Kidney (tissue), 22 donors: ENCODE measurements at places on chromosomes 3 and 15.

DNA sequence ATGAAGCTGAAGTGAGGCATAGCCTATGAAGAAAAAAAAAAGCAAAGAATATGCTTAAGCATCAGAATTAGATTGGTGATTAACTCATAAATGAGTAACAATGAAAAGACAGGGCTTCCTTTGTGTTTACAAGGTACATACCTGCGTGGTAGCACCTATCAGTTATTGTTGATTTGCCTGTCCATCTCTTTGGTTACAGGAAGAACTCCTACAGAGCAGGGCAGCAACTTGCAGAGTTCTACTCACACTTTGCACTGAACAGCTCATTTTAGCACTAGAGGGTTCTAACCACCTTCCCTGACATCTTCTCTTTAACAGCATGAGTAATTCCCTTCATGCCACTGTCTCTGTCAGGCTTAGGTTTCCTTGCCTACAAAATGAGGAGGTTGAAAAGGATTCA is 166.0 kb downstream of the DPH6 start:
- DNase-seq = no peak

- DNase-seq = peak; percentile 78
These were observed 4.9 kb downstream of the FLNB start for GRCh38 chr3:58013099-58013498.

DNA sequence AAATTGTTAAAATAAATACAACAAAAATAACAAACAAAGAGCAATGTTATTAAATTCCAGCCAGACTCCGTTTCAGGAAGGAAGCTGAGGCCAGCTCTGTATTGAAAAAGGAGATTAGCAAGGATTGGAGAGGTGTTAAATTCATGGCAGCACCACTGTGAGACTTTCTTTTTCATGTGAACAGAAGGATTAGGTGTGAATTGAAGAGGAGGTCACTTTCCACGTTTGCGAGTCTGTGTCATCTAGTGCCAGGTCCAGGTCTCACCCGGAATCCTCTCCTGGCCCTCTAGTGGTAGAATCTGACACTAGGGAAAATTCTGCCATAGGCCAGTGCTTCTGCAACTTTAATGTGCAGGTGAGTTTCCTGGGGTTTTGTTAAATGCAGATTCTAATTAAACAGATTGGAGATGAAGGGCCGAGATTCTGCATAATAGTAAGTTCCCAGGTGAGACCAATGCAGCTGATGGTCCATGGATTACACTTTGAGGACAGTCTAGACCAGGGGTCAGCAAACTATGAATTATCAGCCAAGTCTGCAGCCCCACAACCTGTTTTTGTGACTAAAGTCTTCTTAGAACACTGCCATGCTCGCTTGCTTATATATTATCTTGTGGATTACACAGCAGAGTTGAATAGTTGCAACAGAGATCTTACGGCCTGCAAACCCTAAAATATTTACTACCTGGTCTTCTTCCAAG is 9.2 kb upstream of the SLC6A1 start:
- peak; percentile 30 for DNase-seq

DNA sequence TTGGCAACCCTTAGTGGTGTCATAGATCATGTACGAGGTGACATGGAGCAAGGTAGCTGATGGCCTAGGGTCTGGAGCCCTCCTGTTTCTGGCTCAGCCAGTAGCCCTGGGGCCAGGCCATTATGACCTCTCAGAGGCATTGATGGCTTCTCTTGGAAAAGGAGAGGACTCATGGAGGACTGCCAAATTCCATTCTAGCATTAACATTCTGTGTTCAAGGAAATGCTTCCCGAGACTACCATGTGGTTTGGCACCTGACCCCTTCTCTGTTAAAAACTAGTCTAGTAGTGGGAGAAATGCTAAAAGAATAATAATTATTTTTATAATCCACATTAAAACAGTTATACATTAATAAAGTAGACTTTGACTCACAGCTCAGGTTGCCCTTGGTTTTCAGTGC is 40.2 kb upstream of the ADAMTSL3 start:
- no peak for DNase-seq

- DNase-seq = no peak
These were observed 41.4 kb downstream of the IRAK2 start for GRCh38 chr3:10206166-10206511.

DNA sequence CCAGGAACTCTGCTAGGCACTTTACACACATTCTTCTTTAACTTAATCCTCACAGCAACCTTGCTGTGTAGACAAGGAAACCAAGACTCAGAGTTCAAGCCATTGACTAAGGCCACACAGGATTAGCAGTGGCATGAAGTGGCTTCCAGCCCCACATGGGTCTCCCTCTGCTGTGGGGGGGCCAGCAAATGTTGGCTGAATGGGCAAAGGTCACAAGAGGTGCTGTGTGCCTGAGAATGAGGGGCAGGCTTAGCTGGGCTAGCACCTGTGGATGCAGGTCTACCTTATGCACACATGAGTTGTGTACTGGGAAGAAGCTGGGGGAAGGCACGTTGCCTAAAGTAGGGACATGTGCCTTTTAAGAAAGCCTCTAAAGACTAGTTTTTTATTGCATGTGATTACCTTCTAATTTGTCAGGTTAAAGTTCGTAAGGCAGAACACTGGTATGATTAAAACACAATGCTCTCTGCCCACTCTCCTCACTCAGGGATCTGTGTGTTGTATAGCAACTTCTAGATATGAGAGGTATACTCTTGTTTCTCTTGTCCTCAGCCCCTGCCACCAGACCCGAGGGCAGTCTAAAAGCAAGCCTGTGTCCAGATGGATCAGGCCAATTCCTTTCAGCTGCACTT is 10.9 kb downstream of the BAHD1 start:
- no peak for DNase-seq

GRCh38 chr3:123071581-123071980 is 4.8 kb downstream of the PDIA5 start:
- no peak for DNase-seq

DNA sequence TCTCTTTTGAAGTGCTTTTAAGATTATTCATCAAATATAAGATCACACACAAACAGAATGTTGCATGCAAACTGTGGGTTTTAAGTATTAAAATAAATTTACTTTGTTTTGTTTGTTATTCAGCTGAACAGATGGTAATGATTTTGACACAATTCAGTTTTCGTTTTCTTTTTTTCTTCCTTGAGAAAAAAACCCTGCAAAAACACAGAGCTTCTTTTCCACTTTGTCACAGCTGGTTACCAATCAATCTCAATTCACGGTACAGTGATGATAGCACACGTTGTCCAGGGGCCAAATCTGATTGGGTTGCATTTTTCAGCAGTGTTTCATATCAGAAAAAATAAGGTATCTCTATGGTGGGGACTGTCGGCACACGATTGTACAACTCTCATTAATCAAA is 473.6 kb downstream of the ROBO2 start:
- no peak for DNase-seq

DNA sequence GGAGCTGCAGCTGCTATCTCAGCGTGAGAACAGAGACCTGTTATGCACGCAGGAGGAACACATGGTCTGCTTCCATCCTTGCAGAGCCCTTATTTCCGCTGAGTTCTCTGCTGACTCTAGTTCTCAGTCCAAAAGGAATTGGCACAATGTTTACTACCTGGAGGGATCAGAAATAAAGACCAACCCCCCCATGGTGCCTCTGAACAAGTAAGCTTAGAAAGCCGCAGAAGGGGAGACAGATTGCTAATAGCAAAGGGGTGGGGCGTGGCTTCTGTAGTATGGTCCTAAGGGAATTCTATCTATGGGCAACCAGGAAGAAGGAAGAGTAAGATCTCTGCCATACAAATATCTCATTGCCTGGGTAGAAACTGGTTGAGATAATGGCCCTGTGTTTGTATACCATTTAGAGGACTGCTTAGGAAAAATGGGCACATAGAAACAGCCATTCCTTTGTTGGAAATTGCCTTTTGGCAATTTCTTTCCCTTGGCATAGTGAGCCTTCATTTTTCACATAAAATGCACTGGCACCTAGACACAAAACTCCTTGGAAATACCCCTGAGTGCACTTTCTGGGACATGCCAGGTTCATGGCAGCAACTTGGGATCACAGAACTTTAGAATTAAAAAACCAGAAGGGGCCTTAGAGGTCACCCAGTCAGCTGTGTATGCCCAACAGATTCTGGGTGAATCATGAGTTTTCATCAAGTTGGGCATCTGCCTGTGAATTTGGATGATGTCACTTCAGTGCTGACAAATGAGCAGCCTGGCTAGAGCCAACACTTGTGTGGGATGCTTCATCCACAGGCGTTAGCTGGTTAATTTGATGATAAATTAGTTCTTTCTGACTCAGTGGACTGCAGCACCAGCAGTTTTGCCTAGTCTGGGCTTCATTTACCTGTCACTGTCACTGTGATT is 57.4 kb upstream of the STXBP5L start:
- no peak for DNase-seq

DNA sequence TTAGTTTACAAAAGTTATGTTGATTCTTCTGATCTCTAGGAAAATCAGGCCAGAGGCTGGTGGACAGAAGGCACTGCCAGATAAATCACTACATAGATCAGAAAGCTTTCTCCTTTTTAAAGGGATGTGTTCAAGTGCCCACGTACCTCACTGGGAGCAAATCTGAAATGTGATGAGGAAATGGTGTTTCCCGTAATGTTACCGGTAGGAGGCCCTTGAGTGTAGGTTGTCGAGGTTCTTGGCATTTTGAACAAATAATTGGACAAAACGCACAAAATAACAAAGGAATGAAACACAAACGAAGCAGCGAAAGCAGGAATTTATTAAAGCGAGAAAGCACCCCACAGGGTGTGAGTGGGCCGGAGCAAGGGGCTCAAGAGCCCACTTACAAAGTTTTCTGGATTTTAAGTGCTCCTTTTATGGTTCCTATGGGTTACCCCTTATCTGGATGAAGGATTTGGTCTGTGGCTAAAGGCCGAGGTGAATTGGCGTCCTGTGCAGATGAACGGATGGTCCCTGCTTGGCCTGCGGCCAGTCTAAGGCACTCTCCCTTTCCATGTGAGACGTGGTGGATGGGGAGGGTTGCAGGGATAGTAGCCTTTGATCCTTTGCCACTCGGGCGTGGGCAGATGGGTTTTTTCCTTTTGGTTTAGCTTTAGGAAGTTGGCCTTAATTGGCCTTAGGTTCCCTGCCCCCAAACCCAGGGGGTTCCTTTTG is 1.0 kb downstream of the SNX1 start:
- DNase-seq = no peak

- no peak for DNase-seq
These were observed 357 bp upstream of the MAN2C1 start for GRCh38 chr15:75368689-75369239.

DNA sequence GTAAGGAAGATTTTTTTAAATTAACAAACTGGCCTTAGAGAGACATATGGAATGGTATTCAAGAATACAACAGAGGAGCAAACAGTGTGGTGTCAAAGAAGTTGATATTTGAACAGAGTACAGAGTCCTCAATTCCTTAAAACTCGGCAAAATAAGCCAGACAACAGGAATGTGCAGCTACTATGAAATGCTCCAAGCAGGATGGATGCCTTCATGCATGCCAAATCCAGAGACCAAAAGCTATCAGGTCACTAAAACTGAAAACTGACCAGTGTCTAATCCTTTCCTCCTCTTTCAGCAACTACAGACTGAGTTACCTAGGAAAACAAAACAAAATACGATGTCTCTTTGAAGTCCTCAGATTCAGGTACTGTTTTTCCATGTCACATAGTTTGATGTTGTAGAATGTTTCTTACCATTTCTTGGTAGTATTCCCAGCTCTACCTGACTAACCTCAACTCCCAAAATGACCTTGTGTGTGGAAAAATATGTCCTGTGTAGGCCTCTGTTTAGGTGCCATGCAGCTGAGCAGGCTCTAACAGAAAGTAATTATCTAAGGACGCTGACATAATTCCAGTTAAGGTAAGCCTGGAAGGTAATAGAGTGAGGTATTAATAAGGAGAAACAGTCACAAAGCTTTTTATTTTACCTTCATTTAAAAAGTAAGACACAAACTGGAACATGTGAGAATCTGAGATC is 46.9 kb downstream of the TBL1XR1 start:
- DNase-seq = no peak

- DNase-seq = no peak
These were observed 226.8 kb downstream of the DTWD1 start for GRCh38 chr15:49847423-49848281.

DNA sequence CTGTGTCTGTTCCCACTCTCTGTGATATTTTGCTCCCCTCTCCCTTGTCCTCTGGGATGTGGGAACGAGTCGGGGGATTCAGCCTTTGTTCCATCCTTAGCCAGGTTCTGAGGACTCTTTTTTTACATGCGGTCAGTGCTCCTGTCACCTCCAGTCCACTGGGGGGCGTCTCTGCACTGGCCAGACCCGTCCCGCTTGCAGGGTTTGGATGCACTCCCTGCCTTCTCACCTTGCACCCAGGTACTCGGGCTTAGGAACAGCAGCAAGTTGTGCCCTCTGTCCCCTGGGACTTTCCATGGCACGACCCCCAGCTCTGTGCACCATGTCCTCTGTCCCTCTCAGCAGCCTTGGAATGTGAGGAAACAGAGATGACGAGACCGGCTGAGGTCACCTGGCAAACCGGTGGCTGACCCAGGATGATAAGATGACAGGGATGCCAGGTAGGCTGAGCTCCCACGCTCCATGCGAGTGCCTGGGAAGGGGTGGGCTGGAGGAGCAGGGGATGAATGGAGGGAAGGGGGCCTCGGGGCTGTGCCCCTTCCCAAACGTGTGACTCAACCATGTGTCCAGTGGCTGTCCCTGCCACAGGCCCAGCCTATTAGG is 27.3 kb upstream of the FGD5 start:
- DNase-seq = peak; percentile 86

DNA sequence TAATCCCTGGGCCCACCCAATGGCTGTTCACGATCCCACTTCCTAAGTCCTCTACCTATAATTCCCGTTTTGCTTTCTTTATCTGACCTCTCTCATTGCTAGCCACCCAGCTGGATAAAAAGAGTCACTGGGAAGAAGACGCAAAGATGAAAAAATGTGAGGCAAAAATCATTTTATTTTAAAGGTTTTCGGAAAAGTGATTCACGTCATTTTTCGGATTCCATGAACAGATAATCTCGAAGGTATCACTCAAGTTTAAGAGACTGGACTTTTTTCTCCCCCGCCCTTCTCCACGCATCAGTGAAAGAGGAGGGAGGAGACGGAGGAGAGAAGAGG is 266.6 kb downstream of the CGGBP1 start:
- no peak for DNase-seq

- peak; percentile 90 for DNase-seq
These were observed 43.8 kb downstream of the NCEH1 start for GRCh38 chr3:172666873-172667694.

DNA sequence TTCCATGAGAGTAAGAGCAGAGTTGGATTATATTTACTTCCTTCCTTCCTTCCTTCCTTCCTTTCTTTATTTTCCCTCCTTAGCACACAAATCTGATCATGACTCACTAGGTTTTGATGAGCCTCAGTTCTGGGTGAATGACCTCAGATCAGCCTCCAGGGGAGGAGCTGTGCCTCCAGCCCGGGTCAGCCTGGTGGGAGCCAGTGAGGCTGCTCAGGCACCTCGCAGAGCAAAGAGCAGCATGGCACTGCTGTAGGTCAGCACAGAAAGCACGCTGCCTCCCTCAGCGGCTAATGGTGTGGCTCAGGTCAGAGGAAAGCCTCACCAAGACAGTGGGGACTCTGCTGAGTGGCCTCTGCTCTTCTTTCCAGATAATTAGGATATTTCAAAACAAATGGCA is 108.5 kb downstream of the SYNPR start:
- DNase-seq = no peak
